IMR-90 (cell line): ENCODE measurements at places on chromosomes 3 and 15. TPM values are rescaled to one million over a fixed set of nuclear protein-coding genes. Genes with fewer than 3 reads are reported as not detected.

The SMAD3 gene
- polyA plus RNA-seq = 177 and 194 TPM in 2 replicates

The TP63 gene
- not detected in 2 replicates for polyA plus RNA-seq

DNA sequence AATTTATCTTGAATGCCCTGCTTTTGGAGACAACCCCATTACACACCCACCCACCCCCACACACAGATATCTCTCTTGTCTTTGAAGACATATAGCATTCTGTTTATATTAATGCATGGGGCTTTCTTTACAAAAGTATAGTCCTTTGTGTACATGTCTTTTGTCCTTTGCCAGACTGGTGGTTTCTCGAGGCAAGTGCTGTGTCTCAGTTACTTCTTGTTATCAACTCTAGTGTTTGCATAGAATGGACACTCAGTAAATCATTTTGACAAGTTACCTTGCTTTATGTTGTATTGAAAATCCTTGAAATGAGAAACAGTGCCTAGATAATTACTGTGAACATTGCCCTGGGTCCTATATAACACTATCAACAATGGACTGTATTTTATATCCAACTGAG, 33.9 kb downstream of the KBTBD8 start:
- no peak for DNase-seq

The CCR4 gene
- not detected in 2 replicates for polyA plus RNA-seq

The LPCAT4 gene
- polyA plus RNA-seq = 44.4 and 57.5 TPM in 2 replicates

The THOC7 gene
- 43.5 and 55.9 TPM in 2 replicates for polyA plus RNA-seq

DNA sequence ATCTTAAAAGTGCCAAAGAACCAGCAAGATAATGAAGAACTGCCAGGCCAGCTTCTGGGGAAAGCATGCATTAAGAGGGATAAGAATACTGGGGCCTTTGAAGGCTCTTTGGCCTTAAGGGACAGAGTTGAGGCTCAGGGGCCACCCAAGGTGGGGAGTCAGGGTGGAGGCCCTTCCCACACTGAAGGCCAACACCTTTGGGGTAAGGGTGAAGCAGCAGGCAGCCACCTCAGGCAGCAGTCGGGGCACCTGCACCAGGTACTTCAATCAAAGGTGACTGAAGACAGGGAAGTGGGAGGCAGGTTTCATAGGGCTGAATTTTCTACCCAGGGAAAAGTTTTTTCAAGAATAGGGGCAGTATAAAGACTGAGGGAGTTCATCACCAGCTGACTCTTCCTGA, 87.7 kb upstream of the KLF13 start:
- no peak for DNase-seq

DNA sequence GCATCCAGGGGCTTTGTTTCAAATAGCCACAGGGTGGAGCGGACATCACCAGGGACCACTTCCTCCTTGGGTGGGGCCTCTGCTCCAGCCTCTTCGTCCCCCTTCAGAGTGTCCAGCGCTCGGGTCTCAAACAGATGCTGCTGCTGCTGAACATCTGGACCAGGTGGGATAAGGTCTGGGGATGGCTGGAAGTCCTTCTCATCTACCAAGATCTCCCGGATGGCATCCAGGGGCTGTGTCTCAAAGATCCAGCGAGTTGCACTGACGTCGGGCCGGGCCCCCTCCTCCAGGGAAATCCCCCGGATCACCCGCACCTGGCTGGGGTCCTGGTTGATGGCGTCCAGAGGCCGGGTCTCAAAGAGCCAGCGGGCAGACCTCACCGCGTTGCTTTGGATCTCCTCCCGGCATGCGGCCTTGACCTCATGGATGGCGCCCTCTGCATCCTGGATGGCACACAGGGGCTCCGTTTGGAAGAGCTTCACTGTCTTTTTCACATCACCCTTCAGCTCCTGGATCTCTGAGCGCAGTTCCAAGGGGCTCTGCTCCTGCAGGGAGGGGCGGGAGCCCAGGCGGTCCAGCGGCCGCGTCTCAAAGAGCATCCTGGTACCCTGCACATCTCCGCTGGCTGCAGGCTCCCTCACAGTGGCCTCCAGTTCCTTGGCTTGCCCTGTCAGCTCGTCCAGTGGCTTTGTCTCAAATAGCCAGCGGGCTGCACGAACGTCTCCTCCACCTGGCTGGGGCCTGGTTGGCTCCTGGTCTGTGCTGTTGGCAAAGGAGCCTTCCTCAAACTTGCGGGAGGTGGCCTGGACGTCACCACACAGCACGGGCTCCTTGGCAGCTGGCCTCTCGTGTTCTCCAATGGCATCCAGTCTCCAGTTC, 3.9 kb downstream of the XIRP1 start:
- DNase-seq = no peak

The HIGD2B gene
- not detected in 2 replicates for polyA plus RNA-seq

DNA sequence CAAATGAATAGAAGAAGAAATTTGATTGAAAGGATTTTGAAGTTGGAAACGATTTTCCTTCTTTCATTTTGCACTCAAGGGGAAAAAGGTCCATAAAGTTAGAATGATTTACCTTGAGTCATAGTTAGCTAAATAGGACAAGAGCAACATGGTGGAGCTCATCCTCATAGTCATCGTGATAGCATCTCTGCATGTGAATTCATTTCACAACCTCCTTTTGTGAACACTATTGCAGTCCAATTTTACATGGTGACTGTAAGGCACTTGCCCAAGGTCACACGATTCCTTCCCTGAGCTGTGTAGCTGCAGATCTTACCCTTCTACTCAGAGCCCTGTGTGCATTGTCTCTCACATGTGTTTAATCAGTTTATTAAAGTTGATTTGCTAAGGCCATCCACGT, 359.8 kb upstream of the C2CD4B start:
- peak; percentile 68 for DNase-seq

DNA sequence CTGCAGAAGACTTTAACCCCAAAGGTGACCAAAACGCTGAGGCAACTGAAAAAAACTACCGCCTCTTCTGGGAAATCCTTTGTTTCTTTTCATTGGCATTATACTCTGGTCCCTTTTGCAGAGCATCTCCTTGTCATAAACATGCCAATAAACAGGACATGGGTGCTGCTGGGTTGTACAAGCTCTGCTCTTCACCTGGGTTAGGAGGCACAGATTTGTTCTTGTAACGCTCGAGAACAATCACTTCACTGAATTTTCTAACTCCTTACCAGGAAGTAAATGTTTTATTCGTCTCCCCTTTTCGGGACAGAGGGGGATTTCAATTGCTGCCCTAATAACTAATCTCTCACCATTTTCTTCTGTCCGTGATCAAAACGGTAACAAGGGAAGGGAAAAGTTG, 1.3 kb downstream of the PLCH1 start:
- no peak for DNase-seq

DNA sequence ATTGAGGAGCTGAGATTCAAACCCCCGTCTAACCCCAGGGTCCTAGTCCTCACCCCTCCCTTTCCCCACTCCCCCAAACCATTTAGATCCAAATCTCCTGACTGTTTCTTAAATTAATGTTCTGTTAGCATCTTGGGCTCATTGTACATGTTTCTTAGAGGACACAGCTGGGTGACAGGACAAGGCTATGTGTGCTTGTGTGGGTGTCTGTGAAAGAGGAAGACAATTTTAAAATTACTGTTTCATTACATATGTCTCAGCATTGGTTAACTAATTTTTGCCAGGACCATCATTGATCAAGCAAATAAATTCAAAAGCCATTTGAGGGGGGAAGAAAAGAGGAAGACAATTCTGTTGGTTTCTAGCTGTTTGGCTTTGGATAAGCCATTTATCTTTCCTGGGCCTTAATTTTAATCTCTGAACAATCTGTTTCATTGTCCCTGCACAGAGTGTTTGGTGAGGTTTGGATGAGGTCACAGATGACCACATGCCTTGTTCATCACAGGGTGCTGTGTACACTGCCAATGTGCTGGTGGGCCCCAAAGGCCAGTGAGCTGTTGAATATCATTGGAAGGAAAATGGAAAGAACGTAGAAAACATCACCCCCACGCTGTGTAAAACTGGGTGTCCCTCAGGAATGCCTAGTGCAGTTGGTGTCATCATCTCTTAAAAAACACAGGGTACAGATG, 51.9 kb downstream of the RPLP1 start:
- no peak for DNase-seq

DNA sequence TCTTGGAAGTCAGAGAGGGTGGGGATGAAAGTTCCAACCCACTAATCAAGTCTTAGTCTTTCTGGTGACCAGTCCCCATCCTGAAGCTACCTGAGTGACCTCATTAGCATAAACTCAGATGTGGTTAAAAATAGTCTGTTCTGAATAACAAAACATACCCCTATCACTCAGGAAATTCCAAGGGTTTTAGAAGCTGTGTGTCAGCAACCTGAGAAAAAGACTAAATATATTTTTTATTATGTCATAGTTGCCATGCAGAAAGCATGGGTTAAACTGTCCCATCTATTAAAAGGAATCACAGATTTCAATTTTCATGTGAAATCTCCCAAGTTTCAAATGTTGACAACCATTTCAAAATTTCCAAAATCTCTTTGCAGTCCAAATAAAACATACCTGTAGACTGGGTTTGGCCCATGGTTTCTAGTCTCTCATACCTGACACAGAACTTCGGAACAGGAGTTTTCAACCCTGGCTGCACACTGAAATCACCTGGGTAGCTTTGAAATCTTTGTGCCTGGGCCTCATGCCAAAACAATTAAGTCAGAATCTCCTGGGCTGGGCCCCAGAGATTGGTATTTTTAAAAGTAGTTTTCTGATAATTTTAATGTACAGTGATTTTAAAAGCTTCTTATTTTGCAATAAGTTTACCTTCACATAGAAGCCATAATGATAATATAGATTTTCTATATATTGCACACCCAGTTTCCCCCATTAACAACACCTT, 476.3 kb downstream of the RBMS3 start:
- peak; percentile 54 for DNase-seq

DNA sequence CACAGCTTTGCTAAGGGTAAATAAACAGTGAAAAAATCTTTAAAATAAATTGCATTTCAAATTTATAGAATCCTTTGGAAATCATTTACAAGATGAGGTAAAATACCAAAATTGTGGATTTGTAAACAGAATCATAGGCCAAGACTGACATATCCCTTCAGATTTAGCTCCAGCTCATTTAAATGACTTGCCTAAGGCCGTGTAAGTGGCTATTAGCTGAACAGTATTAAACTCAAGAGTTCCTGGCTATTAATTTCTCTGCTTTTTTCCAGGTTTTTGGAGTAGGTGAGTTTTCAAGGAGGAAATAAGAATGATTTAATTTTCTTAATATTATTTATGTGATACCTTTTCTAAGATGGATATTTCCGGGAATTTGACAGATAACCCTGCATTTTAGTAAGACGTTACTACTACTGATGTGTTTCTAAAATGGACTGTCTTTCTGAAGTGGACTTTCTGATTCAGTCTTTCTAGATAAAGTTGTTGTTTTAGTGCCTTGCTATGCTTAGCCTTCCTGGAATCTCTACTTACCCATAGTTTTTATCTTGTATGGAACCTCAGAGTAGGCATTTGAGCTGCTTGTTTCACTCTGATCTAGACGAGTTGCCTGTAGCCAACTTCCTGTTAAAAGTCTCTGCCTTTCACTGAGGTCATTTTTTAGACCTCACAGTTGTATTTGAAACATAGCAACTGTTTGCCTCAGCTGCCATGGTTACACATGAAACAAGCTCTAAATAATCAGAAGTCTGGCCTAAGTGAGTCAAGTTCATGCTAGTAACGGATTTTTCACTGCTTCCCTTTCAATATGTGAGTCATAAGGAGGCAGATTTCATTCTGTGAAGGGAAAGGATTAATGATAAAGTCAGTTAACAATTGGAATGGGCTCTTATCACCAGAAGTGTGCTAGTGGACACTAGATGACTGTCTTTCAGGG, 127.0 kb downstream of the KLHL25 start:
- DNase-seq = peak; percentile 99

- DNase-seq = no peak
These were observed 139.4 kb downstream of the SLCO3A1 start for GRCh38 chr15:91992945-91993344.

The TLNRD1 gene
- polyA plus RNA-seq = 6.8 and 9.5 TPM in 2 replicates
